ENCODE measurements at places on chromosomes 4 and X.
A peak's percentile ranks its signal among the peaks of the same experiment; 100 is the strongest.

GRCh38 chrX:118225711-118226428, 109.3 kb upstream of the KLHL13 start:
- DNase-seq = no peak

DNA sequence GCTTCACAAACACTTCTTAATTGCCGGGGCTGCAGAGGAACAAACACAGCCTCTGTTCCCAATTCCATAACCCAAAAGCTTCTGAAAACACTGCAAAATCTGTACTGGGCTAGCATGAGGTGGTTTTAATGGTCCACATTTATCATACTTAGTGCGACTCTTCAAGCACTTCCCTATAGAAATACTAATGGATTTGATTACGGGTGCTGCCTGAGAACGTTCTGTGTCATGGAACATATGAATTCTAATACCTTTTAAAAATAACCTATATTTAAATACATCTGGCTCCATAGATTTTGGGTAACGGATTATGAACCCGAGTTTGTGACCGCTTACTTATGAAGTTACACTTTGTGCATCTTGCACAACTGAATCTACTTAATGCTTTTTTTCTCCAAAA, 35.4 kb upstream of the STS start:
- DNase-seq = no peak

DNA sequence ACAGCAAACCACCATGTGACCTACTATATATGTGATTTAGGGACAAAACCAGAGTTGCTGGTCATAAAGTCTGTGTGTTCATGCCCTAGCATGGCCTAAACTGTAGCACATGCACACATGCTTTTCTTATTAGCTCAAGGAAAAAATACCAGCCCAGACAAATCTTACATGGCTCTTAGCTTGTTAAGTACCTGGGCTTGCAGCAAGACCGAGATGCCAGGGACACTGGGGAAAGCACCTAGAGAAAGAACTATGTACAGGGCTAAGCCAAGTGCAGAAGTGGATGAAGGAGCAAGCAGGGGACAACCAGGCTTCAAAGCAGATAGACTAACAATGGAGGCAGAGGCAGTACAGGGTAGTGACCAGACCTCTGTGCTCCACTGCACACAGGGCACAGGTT, 3.4 kb upstream of the GABRE start:
- DNase-seq = no peak

DNA sequence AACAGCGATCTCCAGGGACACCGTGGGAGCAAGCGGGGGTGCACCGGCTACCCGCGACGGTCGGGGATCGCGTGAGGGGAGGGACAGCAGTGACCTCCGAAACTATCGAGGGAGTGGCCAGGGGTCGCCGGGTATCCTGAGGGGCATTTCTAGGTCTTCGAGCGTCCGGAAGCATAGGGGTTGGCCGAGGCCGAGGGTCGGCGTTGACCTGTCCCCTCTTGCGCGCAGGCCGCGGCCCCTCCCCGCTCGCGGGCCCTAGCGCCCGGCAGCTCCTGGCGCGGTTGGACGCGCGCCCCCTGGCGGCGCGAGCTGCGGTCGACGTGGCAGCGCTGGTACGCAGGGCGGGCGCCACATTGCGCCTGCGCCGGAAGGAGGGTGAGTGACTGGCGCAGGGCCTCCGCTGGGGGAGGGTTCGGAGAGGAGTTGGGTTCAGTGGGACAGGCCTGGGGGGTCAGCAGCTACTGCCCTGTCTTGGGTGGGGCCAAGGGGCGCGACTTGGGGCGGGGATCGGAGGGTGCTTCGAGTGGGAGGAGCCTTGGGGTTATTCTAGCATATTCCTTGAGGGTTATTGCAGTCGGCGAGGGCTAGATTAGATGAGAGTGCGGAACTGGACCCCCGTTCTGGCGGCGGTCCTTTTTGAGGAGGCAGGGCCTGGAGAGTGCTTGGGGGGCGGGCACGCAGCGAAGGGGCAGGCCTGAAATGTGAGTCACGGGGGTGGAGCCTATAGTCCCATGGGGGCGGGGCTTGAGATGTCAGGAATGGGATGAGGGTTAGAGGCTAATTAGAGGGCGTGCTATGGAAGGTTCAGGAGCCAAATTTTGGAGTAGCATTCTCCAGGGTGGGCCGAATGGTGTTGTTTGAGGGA, 1.2 kb downstream of the MAGIX start:
- DNase-seq = peak; percentile 84

GRCh38 chr4:147793569-147794313, 61.9 kb downstream of the ARHGAP10 start:
- peak; percentile 32 for DNase-seq

DNA sequence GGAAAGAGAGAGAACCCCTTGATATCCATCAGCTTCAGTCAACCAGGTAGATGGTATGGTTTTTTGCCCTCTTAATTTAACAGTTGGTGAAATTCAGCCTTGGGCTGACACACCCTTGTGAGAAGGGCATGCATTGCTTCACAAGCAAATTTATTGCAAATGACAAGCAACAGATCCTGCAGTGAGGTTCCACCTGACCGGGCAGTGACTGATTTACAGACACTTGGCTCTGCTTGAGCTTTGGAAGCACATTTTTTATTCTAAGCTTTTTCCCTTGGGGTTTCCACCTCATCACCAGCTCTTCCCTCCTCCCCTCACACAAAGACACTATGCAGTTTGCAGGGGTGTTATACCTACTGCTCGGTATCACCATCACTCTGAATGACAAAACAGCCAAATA, 28.3 kb upstream of the SERTM2 start:
- no peak for DNase-seq

DNA sequence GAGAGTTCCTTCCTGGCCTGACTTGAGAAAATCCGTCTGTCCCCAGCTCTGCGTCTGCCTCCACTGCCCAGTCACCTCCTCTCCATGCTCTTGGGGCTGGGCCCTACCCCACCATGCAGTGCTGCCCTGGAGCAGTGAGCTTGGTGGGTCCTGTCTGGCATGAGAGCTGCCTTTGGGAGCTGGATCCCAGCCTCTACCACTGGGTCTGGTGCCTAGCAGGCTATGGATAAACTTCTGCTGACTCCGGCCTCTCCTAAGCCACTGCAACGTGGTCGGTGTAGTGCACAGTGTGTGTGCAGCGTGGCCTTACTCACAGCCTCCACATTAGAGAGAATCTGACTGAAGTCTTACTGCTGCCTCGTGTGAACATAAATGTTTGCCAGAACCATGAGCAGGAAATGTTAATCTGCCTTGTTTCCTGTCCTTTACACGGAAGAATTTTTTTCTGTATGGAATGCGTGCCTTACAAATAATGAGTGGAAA, 47.6 kb downstream of the HTT start:
- no peak for DNase-seq

- peak; percentile 41 for DNase-seq
These were observed 86.8 kb upstream of the ETNPPL start for GRCh38 chr4:108849611-108850168.

GRCh38 chrX:13165266-13166189, 121.1 kb upstream of the FAM9C start:
- DNase-seq = no peak

DNA sequence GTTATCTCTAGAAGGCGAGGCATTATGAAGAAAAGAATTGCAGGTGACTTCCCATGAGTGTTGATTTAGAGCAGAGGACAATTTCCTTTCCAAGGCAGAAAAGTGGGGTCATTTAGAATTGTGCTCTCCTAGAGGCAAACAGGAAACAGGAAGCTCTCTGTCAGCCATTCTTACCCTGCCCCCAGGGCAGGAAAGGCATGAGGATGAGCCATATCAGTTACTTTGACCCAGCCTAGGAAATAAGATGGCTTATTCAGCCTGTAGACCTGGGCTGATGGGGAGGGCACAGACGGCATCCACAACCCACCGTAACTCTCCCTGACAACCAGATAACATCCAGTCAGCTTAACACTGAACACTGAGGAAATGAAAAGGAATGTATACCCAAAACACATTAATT, 88.8 kb upstream of the KDR start:
- no peak for DNase-seq

- no peak for DNase-seq
These were observed 54.8 kb downstream of the C4orf51 start for GRCh38 chr4:145734576-145735346.

GRCh38 chrX:42823443-42823842, 45.5 kb upstream of the PPP1R2C start:
- DNase-seq = no peak

- DNase-seq = no peak
These were observed 127.4 kb upstream of the UNC5C start for GRCh38 chr4:95676190-95676589.

DNA sequence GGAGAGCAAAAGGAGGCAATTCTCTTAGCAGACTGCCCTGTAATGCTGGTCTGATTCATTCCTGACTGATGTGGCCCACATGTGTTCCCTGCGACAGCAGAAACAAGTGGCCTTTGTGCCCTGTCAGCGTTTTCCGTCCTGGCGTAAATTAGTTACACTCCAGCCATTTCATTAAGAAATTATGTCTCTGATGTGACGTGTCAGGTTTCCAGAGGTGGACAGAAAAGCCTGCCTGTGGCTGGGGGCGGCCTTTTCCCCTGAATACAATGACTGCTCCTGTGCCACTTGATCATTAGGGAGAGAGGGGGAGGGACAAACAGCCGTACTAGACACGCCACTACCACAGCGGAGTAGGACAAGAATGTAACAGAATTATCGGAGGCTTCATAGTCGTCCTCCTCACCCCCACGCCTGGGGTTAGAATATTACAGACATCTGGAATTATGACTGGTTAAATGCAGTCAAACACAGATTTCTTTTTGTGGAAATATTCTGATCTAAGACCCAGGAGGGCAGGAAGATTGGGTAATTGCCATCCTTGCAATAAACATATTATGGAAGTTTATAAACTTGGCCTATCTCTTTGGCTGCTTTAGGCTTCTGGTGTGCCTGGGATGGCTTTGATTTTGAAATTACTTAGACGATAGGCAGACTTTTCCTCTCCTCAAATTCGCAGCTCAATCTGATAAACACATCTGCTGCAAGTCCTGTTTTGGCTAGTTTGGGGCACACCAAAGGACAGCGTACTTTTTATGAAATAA, 146.2 kb upstream of the BCOR start:
- no peak for DNase-seq

DNA sequence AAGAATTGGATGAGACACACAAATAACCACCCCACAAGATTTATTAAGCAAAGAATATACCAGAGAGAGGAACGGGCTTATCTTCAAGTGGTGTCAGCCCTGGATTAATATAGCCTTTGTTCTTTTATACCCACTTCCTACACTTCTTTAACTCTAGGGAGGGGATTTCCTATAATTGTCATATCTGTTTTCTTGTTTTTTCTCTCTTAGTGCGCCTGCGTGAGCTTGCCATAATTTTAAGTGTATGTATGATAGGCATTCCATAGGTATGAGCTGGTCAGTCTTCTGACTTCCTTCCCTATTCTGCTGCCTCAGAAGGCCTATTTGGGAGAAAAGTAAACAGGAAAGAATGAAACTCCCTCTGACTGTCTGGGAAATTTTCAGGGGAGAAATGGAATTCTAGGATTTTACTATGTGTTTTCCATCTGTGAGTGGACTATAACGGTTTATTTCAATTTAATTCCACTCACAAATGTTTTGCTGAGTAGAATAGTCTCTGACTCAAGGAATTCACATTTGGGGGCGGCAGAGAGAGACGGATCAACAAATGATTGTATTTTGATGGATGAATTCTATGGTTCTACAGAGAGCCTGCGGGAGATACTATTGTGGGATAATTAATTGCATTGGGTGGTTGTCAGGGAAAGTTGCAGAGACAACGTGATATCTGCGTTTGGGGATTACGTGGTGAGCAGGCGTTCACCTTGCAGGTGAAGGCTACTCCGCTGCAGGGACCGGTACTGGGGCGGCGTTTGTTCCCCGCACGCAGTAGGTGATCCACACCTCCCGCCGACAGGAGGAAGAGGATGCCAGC, 626 bp upstream of the CEP135 start:
- DNase-seq = peak; percentile 34

GRCh38 chr4:38310446-38311043, 350.3 kb downstream of the PTTG2 start:
- peak; percentile 88 for DNase-seq

DNA sequence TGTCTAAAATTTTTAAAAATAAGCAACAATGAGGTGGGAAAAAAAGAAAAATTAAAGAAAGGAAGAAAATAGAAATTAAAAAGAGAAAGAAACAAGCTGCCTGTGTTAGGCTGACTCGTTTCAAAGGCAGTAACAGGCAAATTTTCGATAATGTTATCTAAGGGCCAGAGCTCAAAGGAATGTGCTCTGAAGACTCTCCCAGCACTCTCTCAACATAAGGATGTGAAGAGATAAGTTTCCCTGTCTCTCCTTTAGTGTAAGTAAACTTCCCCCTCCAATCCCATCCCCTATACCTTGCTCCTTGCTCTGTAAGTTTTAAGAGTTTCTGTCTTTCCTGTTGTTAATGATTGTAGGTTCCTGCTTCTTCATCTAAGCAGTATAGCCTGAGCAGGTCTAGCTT, 172.8 kb downstream of the TEX13C start:
- no peak for DNase-seq

DNA sequence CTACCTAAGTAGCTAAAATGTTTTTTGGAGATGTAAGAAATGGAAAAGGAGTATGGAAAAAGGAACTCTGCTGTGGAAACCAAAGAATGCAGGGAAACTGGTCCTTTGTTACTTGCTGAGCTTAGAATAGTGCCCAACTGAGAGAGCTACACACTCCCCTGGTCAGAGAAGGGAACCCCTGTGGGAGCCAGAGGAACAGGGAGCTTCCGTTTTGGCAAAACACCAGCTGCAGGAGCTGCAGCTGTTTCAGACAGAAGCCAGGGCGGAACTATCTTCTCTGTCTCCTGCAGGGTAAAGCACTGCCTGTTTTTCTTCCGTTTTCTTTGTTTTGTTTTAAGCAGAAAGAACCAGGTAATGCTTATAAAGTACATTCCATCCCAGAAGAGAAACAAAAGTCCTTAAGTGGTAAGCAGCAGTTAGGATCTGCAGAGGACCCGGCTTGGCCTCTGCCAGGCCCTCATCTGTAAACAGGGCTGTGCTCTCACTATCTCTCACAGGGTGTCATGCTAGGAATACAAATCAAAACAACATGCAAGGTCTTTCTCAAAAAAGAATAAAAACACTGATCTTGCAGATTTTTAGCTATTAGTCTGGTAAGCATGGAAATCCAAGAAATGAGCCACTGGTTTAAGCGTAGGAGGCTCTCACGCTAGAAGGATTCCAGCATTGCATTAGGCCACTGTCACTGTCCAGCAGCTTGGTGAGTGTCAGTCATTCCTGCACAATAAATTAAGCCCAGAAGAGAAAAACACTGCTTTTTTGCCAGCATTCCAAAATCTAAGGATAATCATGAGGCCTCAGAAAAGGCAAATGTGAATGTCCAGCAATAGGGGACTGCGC, 76.1 kb downstream of the CHST7 start:
- DNase-seq = no peak

- DNase-seq = no peak
These were observed 645.9 kb downstream of the ANKRD50 start for GRCh38 chr4:124066595-124066994.

- no peak for DNase-seq
These were observed 8.5 kb downstream of the WFS1 start for GRCh38 chr4:6277935-6278800.

DNA sequence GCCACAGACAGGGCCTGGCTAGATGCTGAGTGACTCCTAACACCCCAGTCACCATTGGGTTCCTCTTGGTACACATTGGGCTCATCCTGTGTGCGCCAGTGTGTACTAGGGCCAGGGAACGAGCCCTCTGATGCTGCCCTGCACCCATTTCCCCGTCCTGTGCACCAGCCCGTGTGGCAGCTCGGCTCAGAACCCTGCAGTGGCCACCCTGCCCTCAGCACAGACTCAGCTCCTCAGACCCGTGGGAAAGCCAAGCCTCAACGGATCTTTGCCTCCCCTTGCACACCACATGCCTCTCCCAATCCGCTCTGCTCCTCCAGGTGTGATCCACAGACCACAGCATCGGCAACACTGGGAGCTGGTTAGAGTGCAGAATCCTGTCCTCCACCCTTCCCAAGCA, 38.6 kb downstream of the EVC start:
- DNase-seq = no peak
